ENCODE measurements at places on chromosomes 2 and 18.
A peak's percentile ranks its signal among the peaks of the same experiment; 100 is the strongest.

- DNase-seq = no peak
Measured at GRCh38 chr2:101501443-101501842, 26.5 kb upstream of the RFX8 start.

DNA sequence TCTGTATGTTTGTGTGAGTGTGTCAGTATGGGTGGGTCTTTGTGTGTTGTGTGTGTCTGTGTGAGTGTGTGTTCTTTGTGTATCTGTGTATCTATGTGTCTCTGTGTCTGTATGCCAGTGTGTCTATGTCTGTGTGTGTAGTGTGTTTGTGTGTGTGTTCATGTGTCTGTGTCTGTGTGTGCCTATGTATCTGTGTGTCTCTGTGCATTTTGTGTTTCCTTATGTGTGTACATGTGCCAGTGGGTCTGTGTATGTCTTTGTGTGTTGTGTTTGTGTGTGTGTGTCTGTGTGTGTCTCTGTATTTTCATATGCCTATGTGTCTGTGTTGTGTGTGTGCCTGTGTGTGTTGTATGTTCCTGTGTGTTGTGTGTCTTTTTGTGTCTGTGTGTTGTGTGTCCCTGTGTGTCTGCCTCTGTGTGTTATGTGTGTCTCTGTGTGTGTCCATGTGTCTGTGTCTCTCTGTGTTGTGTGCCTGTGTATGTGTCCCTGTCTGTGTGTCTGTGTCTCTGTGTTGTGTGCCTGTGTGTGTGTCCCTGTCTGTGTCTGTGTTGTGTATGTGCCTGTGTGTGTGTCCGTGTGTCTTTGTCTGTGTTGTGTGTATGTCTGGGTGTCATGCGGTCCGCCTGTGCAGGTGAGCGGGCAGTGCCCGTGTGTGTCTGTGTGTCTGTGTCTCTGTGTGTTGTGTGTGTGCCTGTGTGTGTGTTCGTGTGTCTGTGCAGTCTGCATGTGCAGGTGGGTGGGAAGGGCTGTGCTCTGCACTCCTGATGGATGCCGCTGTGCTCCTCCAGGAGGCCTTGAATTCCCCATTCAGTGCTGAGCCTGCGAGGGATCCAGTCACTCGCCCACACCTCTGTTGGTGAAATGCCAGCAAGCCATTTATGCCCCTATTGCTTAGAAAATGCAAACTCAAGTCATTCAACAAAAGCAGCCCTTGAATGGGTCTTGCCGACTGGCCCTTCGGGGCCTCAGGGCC, 37.4 kb downstream of the KLHL29 start:
- DNase-seq = no peak

DNA sequence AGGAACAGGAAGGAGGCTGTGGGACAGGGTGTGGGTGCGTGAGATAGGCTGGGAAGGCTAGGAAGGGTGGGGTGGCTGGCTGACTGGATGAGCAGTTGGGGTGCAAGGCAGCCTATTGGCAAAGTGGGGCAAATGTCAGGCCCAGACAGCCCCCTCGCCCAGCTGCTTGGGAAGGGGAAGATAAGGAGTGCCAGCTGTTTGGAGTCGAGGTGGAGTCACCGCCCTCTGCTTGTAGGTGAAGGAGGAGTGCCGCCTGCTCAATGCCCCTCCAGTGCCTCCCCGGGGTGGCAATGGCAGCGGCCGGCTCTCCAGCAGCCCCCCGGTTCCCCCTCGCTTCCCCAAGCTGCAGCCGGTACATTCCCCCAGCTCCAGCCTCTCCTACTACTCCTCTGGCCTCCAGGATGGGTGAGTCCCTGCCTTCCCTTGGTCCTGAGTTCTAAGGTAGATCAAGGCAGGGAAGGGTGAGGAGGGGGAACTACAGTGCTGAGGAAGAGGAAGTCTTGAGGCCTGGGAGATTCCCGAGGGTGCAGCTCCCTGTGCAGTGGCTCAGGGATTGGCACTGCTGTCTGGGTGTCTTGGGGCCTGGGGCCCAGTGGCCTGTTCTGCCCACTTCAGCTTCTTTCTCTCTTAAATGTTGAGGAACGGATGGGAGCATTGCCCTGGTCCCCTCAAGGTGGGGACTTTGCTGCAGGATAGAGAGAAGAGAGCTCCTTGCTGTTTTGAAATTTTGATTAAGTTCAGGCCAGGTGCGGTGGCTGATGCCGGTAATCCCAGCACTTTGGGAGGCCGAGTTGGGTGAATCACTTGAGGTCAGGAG, 13.3 kb downstream of the GAREM2 start:
- peak; percentile 61 for DNase-seq

DNA sequence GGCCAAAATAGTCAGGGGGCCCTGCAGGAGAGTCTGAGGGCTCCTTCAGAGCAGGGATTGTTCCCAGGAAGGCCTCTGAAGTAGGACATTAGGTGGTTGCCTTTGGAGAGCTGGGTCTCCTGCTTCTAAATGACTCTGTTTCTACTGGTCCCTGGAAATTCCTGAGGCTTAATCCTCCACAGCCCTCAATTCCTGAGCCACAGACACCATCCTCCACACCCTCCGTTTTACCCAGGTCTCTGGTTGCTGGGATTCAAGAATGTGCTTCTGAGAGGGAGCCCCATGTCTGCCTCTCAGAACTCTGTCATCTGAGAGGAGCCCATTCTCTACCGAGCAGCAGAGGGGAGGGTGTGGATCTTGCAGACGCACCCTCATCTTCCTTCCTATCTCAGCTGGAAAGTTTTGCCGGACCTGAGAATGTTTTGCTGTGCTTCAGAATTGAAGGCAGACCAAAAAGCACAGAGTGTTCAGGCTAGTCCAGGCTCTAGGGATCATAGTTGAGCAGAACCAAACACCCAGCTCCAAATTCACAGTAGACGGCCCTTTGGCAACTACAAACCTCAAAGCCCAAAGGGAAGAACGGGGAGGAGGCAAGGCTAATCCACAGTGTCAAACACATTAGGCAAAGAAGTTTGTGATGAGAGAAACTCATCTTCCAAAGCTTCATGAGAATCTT, 8.1 kb downstream of the VIT start:
- DNase-seq = no peak

- no peak for DNase-seq
Measured at GRCh38 chr18:22459491-22459890, 41.8 kb upstream of the CTAGE1 start.

DNA sequence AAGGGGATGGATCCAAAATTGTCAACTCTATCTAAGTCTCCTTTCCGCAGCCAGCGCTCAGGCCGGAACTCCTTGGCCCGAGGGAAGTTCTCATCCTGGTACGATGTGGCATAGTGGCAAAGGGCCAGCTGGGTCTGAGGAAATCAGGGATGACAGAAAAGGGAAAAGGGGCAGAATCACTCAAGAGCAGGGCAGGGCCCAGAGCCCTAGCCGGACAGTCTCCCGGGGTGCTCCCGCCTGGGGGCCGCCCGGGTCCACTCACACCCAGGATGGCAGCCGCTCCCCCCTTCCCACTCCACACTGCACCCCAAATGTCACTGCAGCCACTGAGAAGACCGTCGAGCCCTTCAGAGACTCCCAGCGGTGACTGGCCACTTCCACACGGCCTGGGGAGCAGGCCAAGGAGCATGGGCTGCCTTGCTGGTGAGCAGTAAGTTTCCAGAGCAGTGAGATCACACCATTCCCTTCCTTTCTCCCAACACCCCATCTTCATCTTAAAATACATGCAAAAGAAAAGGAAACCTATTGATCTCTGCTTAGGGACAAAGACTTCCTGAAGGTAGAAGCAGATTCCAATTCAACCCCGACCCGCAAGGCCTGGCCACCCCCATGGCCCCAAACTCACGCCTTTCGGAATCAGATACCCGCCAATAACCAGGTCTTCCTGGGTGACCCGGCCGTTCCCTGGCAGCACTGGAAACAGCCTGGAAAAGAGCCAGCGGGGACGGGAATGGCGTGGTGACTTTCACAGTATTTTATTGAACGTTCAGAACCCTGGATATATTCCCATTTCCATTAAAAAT, 26.7 kb downstream of the CYP27C1 start:
- DNase-seq = no peak

GRCh38 chr2:163505281-163505680, 230.5 kb downstream of the FIGN start:
- DNase-seq = no peak

DNA sequence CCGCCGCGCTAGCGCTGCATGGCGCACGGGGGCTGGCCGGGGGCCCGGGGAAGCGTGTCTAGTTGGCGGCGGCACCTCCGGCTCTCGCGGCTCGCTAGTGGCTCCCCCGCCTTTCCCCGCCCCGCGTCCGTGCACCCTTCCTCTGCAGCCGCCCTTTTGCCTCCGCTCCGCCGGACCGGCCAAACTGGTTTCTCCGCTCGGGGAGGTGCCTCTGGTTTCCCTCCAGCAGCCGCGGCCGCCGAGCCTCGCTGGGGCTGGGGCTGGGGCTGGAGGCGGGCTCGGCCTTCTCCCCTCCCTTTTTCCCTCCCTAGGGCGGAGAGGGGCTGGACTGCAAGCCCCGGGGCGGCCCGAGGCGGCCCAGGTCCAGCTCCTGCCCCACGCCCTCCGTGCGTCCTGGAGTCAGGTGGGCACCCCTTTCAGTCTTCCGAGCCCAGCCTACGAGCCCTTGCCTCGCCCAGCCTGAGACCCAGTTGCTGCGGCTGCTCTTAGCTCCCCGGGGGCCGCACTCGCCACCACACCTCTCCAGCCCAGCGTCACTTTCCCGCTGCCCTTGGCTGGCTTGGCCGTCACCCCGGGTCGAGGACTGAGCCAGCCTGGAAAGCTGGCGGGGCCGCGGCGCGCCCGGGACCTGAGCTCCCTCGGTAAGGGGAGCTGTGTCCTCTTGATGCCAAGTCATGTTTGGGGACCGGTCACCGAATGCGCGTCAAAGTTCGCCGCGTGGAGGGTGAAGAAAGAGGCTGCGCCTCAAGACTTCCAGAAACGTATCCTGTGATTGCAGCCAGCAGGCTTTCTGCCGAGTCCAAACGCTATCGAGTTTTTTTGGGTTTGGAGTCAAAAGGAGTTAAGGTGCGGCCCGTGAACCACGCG, at the start of gene ATP8B1:
Gene ATP8B1 (minus strand): TSS at position 213 of the 867 bp plus-strand sequence. CDS start 71,508 bp downstream, outside the sequence.
- no peak for DNase-seq

GRCh38 chr2:233944269-233944668, 27.1 kb downstream of the TRPM8 start:
- no peak for DNase-seq

DNA sequence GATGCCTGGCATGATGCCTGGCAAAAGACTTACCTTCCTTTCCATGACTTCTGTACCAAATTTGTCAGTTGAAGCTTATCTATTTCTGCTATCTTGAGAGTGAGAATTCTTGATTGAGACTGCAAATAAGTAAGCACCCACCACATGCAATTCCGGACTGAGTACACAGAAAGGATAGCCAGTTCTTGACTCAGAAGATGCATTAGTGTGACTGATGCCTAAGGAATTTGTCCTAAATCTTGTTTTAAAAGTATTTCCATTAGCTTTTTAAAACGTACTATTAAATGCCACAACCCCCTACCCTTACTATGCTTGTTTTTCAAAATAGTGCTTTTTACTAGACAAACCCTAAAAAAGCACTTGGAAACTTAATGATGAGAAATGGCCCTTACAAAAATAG, 545 bp downstream of the MPP4 start:
- no peak for DNase-seq

GRCh38 chr2:79788952-79789651, 276.3 kb downstream of the CTNNA2 start:
- DNase-seq = no peak

Measured in CD14-positive monocyte (primary cell).